Frontal cortex (tissue), 4 donors: ENCODE measurements at places on chromosomes 13 and 19. TPM values are rescaled to one million over a fixed set of nuclear protein-coding genes. Genes with fewer than 3 reads are reported as not detected.
A peak's percentile ranks its signal among the peaks of the same experiment; 100 is the strongest.

DNA sequence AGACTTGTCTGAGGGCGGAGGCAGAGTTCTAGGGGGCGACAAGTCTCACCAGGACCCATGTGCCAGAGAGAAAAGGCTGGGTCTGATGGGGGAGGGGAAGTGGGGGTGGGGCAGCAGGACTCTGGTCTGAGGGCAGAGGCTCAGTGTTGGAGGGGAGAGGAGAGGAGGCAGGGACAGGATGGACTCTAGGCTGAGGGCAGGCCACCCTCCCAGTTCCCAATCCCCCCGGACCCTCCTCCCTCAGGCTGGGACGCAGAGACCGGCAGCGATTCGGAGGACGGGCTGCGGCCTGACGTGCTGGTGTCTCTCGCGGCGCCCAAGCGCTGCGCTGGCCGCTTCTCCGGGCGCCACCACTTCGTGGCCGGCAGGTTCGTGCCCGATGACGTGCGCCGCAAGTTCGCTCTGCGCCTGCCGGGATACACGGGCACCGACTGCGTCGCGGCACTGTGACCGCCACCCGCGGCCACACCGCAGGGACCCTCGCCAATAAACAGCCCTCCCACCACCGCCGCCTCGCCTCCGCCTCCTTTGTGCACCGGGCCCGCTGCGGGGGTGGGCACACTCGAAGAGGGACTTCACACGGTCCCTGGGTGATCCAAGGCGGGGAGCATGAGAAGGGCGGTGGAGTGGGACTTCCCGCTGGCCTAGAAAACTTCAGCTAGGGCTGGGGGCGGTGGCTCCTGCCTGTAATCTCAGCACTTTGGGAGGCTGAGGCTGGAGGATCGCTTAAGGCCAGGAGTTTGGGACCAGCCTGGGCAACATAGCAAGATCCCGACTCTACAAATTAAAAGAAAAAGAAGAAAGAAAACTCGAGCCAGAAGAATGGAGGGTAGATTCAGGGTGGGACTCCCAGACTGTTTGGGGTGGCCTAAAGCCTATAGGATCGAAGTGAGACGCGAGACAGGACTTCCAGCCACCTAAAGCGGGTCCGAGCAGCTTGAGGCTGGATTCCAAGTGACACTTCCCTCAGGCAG is 703 bp upstream of the CILP2 start:
- no peak for DNase-seq

TNFSF13B gene
- total RNA-seq, result 1.6 TPM

LILRB1 gene
- not detected for total RNA-seq

GRCh38 chr13:53137779-53138178 is 109.2 kb downstream of the OLFM4 start:
- DNase-seq, result no peak

ASF1B gene
- total RNA-seq, result 1.2 TPM

SLC17A7 gene
- 13.9 TPM for total RNA-seq

IFNL1 gene
- total RNA-seq, result not detected

DNA sequence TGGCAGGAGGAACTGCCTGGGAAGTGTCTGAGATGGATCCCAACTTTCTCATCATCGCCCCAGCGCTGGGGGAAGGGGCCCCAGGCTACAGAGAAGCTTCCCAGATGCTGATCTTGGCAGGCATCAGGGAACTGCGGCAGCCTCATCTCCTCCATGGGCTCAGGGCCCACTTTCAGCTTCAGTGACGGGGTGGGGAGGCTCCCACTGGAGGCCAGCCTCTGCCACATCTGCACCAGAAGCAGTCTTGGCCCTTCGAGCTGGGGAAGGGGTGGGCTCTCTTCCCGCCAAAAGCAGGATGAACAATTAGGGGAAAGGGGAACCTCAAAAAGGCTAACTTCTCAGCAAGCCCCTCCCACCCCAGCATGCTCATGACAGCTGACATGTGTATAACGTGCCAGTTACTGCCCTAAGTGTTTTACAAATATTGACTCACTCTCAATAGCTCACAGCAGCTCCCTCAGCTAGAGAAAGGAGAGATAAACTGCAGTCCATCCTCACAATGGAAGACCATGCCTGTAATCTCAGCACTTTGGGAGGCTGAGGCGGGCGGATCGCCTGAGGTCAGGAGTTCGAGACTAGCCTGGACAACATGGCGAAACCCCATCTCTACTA is 7.1 kb upstream of the S1PR2 start:
- no peak for DNase-seq

DNA sequence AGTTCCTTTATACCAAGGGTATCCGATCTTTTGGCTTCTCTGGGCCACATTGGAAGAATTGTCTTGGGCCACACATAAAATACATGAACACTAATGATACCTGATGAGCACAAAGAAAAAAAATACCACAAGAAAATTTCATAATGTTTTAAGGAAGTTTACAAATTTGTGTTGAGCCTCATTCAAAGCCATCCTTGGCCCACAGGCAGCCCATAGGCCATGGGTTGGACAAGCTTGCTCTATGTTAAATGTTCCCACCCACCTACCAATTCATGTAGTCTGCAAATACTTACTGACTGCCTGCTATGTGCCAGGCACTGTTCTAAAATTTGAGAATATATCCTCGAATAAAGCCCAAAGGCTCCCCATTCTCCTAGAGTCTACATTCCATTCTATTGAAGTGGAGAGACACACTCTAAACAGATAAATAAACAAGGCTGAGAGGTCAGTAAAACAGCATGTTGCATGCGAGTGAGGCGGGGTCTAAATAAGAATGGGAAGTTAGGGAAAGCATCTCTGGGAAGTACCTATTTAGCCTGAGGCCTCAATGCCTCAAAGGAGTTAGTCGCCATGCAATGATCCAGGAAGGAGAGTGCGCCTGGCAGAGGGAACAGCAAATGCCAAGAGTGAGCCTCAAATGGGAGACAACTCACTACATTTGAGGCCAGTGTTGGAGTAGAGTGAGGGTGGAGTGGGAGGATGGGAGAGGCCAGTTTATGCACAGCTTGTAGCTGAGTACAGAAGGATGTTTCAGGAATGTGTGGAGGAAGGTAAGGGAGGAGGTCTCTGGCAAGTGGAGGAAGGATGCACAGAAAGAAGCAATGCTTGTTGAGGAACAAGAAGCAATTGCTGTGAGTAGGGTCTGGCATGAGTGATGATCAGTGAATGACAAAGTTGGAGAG is 52.5 kb upstream of the CLDN10 start:
- no peak for DNase-seq

RHPN2 gene
- 1.6 TPM for total RNA-seq

DNA sequence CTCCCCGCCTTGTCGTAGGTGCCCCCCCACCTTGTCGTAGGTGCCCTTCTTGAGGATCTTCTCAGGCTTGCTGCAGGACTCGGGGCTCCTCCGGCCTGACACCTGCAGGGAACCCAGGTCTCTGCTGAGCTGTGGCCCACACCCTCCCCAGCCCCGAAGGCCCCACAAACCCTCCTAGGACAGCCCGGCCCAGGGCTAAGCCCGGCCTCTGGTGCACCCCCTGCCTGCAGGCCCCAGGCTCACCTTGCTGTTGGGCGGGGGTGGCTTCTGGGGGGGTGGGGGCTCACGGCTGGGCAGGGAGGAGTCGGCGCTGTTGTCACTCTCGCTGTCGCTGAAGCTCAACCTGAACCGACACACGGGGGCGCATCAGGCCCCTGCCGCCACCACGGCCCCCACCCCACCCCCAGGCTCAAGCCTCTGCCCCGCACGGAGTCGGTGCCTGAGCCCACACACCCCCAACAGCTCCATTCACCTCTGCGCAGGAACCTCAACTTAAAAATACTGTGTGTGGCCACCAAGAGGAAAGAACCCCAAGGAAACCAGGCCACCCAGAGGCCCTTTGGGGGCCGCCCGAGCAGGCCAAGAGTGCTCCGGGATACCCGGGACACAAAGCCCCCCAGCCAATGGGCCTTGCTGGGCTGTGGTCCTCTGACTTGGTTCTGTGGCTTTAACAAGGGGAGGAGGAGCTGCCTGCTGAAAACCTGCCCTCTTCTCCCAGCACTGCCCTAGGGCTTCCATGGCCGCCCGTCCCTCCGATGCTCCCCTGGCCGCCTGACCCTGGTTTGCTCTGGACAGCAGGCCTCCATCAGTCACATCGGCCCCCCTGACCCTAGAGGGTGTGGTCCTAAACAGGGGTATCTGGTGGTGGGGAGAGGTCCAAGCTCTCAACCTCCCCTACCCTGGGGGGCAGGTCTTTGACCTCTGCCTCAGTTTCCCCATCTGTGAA is 65.8 kb downstream of the MLLT1 start:
- DNase-seq, result peak; percentile 36

ZNF320 gene
- 32.2 TPM for total RNA-seq

FFAR1 gene
- total RNA-seq, result not detected

PRSS57 gene
- total RNA-seq, result not detected

DNA sequence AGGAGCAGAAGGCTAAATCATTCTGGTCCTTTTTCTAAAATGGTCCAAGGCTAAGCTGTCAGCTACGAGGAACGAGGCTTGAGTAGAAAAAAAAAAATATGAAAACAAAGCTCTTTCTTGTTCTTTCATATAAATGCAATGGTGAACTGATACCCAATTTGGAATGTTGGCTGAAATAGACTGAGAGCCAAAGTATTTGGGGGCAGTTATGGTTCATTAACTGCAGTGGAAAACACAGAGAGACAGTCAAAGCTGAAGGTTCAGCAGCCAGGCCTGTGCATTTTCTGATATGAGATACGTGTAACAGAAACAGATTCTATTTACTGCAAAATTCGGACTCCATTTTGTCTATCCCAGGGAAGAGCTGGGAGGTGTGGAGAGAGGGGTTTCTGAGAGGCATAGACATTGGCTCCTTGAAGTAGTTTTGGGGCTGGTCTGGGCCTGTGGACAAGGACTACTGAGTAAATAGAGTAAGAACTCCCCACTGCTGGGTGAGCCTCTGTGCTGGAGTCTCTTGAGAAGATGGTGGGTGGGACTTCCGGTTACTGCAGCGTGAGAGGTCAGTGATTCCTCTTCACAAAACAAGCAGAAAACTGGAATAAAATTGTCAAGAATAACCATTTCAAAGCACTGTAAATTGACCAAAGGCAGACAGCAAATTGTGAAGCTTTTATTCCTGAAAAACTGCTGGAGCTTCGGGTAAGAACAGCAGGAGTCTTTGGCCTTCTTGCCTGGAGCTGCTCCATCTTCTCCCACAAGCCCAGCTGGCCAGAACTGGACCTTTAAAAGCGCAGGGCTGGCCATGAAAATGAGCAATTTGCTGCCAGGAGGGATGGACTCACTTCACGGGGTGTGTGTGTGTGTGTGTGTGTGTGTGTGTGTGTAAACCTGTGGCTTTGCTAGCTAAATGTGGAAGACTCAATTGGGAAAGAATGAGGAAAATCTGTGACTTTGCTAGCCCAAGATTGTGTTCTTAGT is 43.1 kb upstream of the CNMD start:
- no peak for DNase-seq

- peak; percentile 35 for DNase-seq
These were observed 1.2 kb downstream of the SLC7A1 start for GRCh38 chr13:29594303-29594709.

- no peak for DNase-seq
These were observed 23.5 kb downstream of the LGALS16 start for GRCh38 chr19:39679056-39679790.

DZIP1 gene
- total RNA-seq, result 47.3 TPM

DNA sequence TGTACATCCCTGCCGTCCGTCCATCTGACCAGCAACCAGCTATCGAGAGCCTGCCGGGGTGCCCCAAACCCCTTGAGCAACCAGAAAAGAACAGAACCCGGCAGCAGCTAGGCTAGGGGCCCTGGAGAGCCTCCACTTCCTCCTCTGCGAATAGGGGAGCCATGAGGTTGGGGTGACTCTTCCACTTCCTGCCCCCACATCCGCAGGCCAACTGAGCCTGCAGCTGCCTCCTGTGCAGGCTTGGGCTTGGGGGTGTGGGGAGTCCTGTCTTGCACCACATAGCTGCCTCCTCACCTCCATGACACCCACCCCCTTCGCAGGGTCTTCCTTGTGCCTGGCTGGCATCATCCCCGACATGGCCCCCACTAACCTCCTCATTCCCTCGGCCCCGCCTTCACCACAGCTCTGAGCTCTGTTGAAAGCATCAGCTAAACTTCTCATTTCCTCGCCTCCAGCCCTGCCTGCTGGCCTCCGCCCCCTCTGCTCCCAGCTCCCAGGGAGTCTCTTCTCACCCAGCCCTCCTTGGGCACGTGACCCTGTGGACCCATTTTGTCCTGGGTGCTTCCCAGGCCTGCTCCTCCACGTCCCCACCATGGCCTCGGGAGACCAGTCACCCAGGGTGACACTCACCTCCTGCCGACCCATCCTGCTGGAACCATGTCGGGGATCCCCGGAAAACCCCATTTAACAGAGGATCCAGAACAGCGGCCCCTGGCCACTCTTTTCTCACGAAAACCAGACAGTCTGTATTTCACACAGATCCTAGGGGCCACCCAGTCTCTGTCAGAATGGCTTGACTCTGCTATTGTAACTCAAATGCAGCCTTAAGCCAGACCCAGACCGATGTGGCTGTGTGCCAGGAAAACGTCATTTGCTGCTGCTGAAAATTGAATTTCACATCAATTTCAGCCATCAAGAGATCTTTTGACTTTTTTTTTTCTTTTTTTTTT is 50.4 kb downstream of the MYO9B start:
- peak; percentile 47 for DNase-seq

GRCh38 chr19:33557720-33558119 is 36.1 kb upstream of the PEPD start:
- no peak for DNase-seq

ATP4A gene
- not detected for total RNA-seq

DNA sequence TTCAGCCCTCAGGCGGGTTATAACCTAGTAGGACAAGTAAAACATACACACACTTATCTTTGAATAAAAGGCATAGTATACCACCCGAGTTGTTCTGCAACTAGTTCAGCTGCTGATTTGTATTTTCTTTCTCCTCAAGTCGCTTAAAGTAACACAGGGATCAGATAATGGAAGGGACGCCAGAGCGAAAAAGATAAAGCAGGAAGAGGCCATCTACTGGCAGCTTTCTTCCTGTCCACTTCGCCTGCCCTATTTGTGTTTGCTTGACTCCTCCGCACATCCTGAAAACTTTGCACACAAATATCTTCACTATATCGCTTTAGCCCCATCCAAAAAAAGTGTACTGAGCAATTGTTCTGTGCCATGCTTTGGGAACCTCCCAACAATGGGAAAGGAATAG is 238.0 kb upstream of the SOX21 start:
- no peak for DNase-seq

PLVAP gene
- under 0.01 TPM for total RNA-seq

GRCh38 chr13:78187781-78188180 is 269.1 kb upstream of the EDNRB start:
- no peak for DNase-seq

GRCh38 chr13:111341886-111342285 is 21.4 kb downstream of the TEX29 start:
- no peak for DNase-seq

- no peak for DNase-seq
These were observed 609.8 kb upstream of the KLF12 start for GRCh38 chr13:74743992-74744391.

LYPD5 gene
- total RNA-seq, result 2.0 TPM

CASP14 gene
- not detected for total RNA-seq

DNA sequence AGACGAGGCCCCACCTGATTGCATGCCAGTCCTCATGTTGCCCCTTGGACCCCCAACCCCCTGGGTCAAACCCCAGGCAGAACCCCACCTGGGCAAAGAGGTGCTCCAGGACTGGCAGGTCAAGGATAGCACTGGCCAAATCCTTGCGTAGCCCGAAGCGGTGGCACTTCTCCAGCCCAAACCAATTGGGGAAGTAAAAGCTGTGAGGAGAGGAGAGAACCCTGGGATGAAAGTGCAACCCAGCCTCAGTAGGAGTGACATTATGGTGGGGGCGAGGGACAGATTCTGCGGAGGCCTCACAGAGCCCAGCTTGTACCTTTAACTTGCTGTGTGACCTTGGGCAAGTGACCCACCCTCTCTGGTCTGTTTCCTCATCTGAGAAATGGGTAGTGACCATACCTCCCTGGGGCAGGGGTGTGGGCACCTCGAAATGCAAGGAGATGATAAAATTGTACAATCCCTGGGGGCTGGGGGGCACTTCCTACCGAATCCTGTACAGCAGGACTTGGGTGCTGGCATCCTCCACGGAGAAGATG is 4.4 kb downstream of the JAK3 start:
- DNase-seq, result no peak

GPR4 gene
- under 0.01 TPM for total RNA-seq
